ENCODE measurements at places on chromosomes 4 and X.

DNA sequence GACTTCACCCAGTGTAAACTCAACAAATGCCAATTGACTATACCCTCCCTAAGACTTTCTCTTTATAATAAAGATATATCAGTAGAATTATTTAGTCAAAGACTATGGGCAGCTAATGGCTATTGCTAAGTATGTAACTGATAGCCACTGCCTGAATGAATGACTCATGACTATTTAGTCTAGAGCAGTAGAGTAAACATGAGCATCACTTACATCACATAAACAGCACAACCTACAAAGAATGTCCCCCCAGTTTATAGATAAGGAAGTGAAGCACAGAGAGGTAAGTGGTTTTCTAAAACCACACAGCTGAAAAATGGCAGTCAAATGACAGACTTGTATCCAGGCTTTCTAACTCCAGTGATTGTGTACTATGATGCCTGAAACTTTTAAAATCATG is 507.0 kb downstream of the PPARGC1A start:
- DNase-seq: no peak

DNA sequence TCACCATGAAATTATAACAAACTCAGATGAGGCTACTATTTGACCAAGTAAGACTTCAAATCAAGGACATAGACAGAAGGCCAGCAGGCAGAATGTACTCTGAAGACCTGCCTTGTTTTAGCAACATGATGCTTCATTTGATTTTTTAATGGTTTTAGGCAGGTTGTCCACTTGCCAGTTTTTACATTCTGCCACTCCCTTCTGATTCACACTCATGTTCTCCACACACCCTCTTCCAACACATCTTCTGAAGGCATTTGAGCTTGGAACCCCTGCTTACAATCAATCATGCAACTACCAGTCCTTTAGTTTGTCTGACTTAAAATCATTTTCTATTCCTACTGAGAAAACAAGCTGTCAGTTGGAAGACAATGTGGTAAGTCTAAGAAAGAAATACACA is 114.9 kb upstream of the SMIM31 start:
- DNase-seq: no peak

- no peak for DNase-seq
Observed at GRCh38 chrX:81564851-81565250, 362.9 kb downstream of the SH3BGRL start.

- no peak for DNase-seq
Observed at GRCh38 chrX:151816934-151817333, 82.4 kb downstream of the CNGA2 start.

DNA sequence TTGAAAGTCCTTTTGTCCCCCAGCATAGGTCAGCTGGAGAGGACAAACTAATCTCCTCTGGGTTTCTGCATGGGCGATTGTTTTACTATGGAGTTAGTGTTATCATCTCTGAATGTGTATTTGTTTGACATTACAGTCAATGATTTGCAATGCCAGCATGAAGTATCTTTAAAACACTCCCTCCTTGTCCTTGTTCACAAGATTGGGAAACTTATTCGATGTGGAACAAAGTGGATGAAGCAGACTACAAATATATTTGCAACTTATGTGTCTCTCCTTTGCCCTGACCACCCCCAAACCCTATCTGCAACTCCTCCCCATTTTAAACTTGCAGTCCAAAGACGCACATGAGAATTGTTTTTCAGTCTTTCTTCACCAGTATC is 1.5 kb upstream of the PITX2 start:
- no peak for DNase-seq

DNA sequence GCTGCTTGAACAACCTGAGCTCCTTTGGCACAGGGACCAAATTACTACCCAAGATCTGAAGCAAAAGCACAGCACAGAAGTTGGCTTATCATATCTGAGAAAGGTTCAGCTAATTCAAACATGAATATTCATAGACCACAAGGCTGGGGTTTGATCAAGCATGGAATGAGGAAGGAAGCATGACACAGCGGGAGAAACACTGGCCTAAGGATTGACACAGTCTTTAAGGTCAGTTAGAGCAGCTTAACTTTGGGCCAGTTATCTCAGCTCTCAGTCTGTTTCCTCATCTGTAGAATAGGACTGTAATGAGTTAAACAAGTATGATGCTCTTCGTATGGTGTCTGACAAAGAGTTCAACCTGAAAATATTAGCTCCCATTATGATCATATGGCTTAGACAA is 88.5 kb upstream of the CBR4 start:
- DNase-seq: peak; percentile 76

GRCh38 chrX:12874581-12874980 is 7.7 kb downstream of the TLR7 start:
- peak; percentile 55 for DNase-seq

GRCh38 chr4:38671592-38671940 is 7.6 kb downstream of the KLF3 start:
- no peak for DNase-seq

DNA sequence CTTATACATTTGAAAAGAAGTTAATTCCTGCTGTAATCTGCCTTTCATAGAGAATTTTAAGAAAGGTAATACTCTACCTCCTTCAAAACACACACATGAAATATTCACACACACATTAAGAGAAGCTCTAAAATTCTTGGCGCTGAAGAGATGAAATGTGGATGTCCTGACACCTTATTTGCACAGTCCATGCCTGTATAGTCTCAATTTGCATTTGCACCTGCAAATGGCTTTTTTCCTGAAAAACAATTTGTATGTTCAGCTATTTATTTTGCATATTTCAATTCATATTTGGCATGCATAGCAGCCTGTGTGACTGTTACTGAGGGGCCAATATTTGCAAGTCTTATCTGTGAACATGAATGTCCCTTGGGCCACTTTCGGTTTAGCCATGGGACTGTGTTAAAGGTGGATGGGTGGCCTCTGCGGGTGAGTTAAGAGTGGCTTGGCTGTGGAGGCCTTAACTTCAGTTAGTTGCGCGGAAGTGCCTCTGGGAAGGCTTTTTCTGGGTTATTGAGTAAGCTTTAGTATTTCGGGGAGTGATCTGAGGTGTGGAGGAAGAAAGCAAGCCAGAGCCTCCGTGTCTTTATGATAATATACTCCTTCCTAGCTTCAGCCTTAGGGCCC is 443.3 kb upstream of the FAT1 start:
- DNase-seq: no peak

GRCh38 chr4:24073948-24074347 is 184.1 kb upstream of the PPARGC1A start:
- DNase-seq: no peak

DNA sequence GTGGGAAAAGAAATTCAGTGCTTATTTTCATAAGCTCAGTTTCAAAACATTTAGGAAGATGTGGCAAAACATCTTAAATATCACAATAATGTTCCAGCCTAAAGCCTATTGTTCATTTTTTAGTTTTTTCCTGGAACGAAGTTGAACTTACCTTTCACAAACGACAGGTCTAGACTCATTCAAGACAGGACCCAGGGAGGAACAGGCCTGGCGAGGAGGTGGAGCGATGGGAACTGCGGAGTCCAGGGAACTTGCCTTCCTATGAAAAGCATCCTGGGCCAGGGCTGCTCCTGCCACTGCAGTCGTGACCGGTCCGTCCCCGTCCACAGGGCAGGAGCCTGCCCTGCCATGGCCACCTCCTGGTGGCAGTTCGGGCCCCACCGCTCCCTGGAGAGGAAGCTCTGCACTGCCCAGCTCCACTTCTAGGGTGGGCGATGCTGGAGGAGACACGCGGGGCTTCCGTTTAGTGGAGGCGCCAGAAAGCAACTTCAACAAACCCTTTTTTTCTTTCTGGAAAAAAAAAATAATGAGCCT is 96.7 kb upstream of the CBR4 start:
- DNase-seq: no peak

DNA sequence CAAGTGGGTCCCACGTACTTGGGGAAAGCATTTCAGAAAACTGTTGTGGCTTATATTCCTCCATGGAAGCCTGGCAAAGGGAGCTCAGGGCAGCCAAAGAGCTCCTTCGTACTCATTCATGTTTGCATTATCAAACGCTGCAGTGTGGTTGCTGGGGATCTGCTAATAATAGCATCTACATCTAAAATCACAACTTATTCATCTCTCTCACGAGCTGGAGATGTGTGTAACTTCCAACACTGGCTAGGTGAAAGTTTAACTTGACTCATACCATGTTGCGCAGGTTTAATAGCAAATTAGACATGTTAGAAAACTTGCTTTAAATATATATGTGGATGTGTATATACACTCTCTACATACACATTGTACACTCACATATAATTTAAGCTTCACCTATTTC is 415.1 kb downstream of the AFF2 start:
- DNase-seq: no peak

GRCh38 chr4:180394312-180394711 is 1848.9 kb upstream of the TENM3 start:
- no peak for DNase-seq

DNA sequence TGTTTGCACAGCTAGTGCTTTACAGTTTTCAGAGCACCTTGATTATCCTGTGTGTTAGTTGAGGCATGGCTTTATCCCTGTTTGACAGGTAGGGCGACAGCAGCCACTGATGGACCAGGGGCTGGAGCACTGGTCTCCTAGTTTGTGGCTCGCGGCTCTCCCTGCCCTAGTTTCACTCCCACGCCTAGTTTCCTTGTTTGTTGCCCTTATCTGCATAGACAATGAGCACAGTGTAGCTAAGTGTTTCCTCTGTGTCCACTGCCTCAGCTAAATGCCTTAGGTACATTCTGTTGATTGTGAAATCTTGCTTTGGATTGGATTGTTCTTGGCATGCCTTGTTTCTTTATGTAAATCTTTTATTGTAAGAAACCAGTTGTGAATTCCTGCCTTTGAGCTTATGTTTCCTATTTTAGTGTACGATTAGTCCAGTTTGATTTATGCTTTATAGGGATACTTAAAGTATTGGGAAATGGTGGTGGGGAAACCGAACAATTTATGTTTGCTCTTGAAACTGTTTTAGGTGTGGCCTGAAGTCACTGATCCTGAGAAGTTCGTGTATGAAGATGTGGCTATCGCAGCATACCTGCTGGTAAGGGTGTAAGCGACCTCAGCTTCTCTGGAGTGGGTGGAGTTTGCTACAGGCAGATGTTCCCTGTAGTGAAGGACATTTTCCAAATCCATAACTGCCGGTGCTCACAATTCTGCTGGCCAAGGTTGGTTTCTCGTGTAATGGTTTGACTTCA is 11.0 kb downstream of the TRMT44 start:
- DNase-seq: no peak

DNA sequence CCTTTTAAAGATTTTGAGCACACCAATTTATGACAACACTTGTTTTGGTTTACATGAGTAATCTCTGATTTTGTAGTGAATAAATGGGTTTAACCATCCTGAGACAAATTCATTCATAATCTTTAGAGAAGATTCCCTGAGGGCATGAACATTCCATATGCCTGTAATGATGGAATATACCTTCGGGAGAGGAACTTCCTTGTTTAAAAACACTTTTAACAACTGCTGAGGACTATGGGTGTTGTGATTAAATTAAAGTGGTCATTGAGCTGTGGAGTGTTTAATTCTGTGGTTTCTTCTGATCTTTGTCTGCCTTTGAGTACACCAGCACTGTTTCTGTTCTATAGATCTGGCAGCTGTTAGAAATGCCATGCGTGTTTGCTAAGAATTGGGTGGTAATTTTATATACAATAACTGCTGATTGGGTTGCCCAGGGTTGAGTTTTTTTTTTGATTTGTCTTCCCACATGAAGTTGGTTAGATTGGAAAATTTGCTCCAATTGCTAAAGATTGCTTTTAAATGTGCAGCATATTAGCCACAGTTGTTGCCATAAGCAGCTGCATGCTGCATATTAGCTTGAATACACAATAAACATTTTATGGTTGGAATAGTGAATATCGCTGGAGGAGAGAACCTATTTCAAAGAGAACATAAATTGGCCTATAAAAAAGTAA is 86.8 kb downstream of the DCLK2 start:
- DNase-seq: no peak

DNA sequence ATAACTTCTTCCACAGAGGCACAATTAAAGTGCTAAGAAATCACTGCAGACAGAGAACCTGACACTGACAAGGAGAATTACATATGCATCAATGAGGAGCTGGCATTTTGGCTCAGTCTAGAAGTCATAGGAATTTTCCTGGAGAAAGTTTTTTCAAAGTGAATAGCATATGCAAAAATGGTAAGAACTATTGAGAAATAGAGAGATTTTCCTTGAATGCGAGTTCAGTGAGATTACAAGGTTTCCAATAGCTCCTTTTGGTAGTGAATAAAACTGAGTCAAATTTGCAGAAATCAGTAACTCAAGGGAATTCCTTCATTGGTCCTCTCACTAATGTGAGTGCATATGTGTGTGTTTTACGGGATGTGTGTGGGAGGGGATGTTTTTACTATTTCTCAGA is 557.5 kb downstream of the PPARGC1A start:
- no peak for DNase-seq

- DNase-seq: no peak
Observed at GRCh38 chrX:16063921-16064320, 59.4 kb upstream of the GRPR start.

DNA sequence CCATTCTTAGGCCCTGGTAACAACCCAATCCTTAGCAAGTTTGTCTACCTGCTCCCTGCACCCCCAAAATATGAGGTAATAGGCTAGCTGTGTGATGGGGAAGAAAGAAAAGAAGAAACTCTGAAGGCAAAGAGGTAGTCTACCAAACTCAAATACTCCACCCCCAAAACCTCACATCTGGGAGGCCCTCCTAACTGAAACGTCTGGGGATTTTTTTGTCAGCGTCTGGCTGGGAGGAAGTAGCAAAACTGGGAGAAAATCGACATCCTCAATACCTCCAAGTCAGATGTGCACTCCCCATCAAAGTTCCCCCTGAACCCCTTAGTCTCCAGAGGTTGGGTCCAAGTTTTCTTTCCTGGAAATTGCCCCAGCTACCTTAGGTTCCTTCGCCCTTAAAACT is 1.0 kb downstream of the LAMP2 start:
- peak; percentile 28 for DNase-seq

- DNase-seq: no peak
Observed at GRCh38 chr4:92825256-92825655, 521.5 kb downstream of the GRID2 start.

DNA sequence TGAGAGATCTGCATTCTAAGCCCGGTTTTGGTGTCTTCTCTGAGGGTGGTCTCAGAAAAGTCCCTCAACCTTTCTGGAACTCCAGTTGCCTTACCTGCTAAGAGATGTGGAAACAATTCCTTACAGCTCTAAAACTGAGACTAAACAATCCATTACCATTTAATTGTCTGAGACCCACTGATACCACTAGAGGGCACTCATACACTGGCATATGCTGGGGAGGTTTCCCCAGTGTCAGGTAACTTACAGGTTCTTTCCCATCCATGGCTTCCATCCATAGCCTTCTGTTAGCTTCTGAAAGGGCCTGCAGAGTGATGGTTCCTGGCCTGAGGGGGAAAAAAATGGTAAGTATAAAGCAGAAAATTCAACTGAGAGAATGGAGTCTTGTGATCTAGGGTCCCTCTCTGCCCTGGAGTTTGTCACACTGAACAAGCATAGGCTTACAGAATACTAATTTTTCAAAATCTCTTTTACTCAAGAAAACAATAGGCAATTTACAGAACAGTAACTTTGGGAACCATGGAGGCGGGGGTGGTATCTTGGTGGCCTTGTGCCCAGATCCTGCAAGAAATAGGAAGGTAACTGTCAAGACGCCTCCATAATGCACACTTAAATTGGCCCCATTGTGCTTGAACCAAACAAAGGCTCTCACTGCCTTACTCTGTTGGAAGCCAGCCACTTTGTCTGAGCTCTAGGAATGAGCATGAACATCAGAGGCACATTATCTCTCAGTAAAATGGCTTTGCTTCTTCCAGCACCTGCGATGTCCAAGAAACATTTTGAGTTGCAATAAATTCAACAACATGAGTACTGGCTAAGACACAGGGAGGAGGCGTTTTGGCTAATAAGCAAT is 236.1 kb downstream of the OPHN1 start:
- peak; percentile 24 for DNase-seq
